ENCODE measurements at places on chromosomes 7 and 10.

DNA sequence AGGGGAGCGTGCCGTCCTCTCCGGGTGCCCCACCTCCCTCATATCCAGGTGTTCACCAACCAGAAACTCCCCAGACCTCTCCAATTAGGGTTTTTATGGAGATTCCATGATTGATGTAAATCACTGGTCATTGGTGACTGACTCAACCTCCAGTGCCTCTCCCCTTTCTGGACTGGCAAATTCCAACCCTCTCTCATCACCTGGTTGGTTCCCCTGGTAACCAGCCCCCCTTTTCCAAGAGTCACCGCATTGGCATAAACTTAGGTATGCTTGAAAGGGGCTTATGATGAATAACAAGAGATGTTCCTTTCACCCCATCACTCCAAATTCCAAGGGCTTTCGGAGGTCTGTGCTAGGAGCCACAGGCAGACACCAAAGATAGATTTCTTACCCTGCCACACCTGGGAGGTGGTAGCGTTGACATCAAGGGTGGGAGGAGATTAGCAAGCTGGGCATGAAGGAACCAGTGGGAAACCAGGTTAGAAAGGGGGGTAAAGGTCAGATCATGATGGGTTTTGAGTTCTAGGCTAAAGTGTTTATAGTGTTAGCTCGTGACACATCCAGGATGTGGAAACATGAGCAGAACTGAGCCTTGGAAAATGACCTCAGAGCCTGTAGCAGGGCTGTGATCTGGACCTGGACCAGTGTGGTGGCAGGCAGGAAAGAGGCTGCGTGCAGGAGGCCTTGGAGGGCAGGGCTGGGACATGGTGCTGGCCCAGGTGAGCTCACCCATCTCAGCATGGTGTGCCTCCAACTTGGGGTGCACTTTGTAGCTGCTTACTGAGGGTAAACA lies 45.1 kb downstream of the CAMK1D start:
- DNase-seq: no peak

DNA sequence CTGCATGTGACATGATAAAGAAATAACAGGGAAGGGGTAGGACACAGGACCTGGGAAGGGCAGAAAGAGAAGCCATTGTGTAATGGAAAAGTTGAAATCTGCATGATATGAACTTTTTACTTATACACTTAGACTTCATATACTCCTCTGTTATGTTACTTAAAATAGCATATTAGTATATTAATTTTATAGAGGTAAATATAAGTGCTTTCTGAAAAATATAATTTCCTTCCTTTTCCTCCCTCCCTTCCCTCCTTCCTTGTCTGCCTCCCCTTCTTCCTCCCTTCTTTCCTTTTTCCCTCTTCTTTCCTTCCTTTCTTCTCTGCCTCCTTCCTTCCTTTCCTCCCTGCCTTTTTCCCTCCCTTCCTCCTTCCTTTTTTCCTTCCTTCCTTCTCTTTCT lies 363.7 kb downstream of the CALN1 start:
- no peak for DNase-seq

- DNase-seq: no peak
These were observed 28.1 kb upstream of the TRIM8 start for GRCh38 chr10:102616066-102616770.

DNA sequence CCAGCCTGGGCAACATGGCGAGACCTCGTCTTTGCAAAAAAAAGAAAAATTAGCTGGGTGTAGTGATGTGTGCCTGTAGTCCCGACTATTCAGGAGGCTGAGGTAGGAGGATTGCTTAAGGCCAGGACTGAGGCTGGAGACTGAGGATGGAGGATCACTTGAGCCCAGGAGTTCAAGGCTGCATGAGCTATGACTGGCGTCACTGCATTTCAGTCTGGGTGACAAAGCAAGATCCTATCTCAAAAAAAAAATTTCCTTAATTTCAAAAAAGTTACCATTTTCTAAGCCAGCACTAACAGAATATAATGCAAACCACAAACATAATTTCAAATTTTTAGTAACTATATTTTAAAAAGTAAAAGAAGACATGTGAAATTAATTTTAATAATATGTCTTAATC lies 13.4 kb upstream of the SRGN start:
- no peak for DNase-seq

- DNase-seq: no peak
These were observed 118.3 kb downstream of the POU6F2 start for GRCh38 chr7:39095875-39096619.

DNA sequence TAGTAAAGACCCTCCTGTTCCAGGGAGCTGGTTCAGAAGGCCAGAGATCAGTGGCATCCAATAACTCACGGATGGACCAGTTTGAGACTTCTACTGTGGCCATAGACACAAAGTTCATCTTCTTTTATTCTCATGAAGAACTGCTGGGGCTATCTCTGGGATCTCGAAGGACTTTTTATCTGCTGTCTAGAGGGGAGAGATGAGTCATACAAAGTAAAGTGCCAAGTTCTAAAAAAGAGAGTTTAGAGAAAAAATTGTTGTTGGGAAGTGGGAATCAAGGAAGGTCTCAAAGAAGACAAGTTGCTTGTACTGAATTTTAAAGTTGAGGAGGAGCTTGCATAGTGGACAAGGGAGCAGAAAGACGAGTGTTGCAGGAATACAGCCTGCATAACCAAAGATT lies 8.0 kb upstream of the FAM221A start:
- no peak for DNase-seq

GRCh38 chr10:35165136-35165535 lies 38.5 kb downstream of the CREM start:
- DNase-seq: no peak

DNA sequence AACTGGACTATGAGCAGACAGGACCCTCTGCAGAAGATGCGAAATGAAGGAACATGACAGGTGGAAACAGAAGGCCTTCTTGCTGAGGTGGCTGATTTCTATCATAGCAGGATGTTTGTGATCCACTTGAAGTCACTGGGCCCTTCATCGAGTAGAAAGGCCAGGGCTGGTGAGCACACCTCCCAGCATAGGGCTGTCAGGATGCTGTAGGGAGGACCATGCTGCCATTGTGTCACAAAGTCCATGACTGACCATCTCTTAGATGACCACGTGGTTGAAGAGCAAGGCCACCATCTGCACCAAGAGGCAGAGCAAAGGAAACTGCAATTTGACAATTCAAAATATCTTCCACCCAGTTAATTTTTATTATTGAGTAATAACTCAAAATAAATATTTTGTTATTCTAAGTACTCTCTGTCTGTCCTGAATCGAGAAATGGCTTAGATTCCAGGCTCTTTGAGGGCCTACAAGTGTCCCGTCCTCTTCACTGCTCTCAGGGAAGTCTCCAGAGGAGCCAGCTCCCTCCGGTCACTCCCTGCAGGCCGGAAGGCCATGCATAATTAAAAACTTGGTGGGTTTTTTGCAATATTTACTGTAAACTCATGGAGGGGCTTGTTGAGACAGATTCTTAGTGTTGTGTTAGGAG lies 249.3 kb upstream of the ZMIZ1 start:
- DNase-seq: no peak

DNA sequence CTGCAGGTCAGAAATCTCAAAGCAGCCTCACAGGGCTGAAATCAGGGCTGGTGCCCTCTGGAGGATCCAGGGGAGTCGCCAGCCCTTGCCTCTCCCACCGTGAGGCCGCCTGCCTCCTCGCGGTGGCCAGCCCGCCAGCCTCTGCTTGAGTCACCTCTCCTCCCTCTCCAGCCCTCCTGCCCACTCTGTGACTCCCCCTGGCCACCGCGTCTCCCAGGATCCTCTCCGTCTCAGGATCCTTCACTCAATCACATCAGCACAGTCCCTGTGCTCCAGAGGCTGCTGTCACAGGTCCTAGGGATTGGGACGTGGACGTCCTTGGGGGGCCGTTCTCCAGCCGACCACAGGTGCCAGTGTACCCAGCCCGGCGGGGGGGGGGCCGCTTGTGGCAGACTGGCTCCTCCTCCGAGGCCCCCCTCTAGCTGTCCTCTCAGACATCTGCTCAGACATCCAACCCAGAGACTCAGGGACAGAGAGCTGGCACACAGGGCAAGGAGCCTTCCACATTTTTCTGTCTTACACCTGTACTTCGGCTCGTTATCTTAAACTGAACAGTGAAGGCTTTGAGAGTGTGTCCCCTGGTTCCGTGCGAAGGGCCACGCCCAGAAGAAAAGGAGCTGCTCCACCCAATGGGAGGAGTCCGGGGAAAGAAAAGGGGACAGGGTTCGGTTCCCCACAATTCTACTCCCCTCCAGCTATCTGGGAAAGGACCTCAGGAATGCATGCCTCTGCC lies 9.4 kb upstream of the PPP2R2D start:
- DNase-seq: no peak

DNA sequence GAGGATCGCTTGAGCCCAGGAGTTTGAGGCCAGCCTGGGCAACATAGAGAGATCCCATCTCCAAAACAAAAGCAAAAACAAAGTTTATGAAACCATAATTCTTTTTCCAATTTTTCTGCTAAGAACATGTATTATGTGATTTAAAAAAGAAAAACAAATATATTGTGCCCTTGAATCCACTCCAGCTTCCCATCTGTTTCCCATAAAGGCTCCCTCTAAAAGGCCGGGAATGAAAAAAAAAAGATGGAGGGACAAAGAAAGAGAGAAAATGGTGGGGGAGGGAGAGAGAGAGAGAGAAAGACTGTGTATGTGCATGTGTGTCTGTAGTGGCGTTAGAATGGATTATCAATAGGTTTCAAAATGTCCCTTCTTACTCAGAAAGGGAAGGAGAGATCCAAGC lies 20.5 kb upstream of the GSDME start:
- no peak for DNase-seq

DNA sequence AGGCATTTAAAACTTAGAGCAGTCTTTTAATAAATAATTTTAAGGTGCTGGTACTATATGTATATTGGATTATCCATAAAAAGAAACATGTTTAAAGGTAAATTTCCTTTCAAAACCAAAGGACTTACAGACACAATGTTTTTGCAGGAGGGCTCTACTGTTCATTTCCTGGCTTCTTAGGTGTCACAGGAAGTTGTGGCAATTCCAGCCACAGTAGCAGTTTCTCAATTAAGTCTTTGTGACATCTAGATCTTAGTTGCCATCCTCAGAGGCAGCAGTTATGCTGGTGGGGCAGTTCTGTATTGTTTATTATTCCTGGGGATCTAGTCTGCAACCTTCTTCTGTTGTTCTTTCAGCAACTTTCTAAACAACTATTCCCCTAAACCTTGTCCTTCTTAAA lies 460.1 kb downstream of the MAGI2 start:
- no peak for DNase-seq

GRCh38 chr10:27345455-27345920 lies 104.9 kb upstream of the ACBD5 start:
- DNase-seq: no peak

GRCh38 chr10:122990278-122990677 lies 10.1 kb downstream of the PSTK start:
- DNase-seq: no peak

DNA sequence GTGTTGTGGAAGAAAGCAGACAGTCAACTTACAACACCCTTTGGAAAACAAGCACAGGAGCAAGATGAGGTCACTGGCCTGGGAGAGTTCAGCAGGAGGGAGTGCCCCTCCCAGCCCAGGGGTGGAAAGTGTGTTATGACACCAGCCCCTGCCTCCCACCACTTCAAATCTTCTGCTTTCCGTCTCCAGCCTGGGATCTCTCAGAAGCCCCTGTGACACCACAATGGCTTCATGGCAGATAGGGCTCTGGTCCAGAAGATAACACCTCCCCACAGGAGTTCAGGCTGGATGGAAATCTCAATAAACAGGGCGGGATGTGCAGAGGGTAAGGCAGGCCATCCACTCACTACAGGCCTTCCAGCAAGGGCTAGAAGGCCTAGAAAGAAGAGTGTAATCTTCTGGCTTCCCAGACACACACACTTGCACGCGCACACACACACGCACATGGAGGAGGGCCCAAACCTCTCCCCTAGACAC lies 48.7 kb upstream of the ZMIZ1 start:
- DNase-seq: no peak

- no peak for DNase-seq
These were observed 705.7 kb upstream of the IGFBP3 start for GRCh38 chr7:46626691-46627310.

DNA sequence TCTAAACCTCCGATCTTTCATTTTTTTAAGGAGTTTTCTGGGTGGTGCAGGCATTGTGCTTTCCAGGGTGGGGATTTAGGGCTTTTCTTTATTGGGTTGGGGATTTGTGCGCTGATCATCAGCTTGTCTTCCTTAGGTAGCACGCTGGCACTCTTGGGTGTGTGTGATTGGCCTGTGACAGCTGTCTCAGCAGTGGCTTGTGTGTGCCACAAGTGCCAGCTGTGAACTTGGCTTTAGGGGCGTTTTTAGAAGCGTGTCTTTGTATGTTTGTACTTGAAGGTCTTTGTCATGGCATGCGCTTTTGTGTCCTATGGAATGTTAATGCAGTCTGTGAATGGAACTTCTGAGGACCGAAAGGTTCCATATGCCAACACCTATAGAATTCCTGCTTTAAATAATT lies 788 bp downstream of the AKAP9 start:
- DNase-seq: peak; percentile 54

- DNase-seq: no peak
These were observed 180.3 kb upstream of the SHH start for GRCh38 chr7:155992538-155992937.

GRCh38 chr7:134669845-134670373 lies 23.3 kb downstream of the BPGM start:
- no peak for DNase-seq

DNA sequence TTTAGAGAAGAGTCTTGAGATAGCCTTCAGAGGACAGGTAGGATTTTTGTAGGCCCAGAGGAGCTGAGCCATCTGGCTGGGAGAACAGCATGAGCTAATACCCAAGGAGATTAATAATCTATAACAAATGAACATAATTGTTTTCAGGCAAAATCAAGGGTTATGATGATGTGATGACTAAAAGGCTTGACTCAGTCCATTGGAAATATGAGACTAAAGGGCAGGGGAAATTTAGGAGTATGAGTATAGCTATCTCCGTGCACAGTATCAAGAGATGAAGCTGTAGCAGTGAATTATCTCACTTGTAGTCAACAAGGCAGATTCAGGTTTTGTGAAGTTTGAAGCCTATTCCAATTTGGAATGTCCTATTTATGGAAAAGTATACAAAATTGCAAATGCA lies 40.1 kb downstream of the CSTF2T start:
- no peak for DNase-seq

GRCh38 chr7:114832906-114833595 lies 88.8 kb upstream of the MDFIC start:
- DNase-seq: no peak

DNA sequence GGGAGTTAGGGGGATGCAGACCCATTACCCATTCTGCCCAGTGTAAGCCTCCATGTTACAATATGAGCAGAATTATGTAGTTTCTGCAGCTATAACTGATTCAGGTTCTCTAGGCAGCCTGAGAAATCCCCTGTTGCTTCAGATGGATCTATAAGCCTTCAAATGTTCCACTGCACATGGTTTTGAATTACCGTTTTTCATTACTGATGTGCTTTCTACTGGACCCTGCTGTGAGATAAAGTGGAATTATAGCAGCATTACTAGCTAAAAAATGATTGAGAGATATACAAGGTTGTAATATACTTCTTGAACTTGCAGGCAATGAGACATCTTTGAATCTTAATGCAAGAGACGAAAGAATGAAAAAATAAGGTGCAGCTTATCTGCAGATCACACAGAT lies 38.4 kb upstream of the ANAPC16 start:
- no peak for DNase-seq

GRCh38 chr7:24821045-24821753 lies 63.9 kb upstream of the GSDME start:
- no peak for DNase-seq
